ENCODE measurements at places on chromosomes 5 and 9. TPM values are rescaled to one million over a fixed set of nuclear protein-coding genes. Genes with fewer than 3 reads are reported as not detected.

Gene MPDZ
- polyA plus RNA-seq, result 19.3 TPM

DNA sequence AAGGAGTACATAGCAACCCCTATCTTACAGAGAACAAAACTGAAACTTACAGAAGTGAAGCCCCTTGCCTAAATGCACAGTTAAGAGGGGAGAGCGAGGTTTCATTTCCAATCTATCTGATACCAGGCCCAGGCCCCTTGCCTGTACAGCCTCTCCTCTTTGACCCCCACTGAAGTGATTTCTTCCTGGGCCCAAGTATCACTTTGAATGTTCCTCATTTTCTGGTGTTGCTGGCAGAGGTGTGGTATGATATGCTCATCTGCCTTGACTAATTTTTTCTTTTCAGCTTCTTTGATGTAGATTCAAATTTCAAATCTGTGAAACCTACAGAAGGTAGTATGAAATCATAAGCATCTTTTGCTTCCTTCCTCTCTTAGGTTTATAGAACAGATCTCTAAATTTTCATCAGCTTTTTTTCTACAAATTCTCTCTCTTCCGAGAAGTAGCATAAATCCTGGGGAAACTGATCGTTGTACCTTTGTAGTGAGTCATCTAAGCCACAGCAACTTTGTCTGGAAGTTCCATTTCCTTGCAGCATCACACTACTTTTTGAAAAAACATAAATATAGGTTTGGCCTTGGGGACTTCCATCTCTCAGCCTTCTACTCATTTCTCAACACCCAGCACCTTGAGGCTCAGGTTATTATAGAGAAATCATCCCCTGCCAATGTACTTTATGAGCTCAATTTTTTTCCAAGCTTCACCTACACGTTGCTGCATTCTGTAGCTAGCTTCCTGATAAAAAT, 402.4 kb upstream of the PTGER4 start:
- no peak for DNase-seq
- H3K4me3 ChIP-seq, result no peak overlapping the region
- no peak overlapping the region for H3K27ac ChIP-seq
- no peaks in the 10 kb centered on the region for H3K4me1 ChIP-seq

- no peak for DNase-seq
- no peak overlapping the region for H3K27ac ChIP-seq
- no peak overlapping the region for H3K4me3 ChIP-seq
- H3K4me1 ChIP-seq, result no peaks in the 10 kb centered on the region
- H3K36me3 ChIP-seq, result no peaks in the 10 kb centered on the region
Measured at GRCh38 chr5:148466236-148466580, 82.5 kb downstream of the FBXO38 start.

Gene OXCT1
- polyA plus RNA-seq, result 24.3 TPM

Gene SPAG8
- polyA plus RNA-seq, result not detected

Gene EXD3
- 96.8 TPM for polyA plus RNA-seq

All from aorta (tissue), 5 donors.